ENCODE measurements at places on chromosomes 11 and 22.
A peak's percentile ranks its signal among the peaks of the same experiment; 100 is the strongest.

GRCh38 chr11:61171907-61172306, 10.7 kb upstream of the VPS37C start:
- no peak for DNase-seq

DNA sequence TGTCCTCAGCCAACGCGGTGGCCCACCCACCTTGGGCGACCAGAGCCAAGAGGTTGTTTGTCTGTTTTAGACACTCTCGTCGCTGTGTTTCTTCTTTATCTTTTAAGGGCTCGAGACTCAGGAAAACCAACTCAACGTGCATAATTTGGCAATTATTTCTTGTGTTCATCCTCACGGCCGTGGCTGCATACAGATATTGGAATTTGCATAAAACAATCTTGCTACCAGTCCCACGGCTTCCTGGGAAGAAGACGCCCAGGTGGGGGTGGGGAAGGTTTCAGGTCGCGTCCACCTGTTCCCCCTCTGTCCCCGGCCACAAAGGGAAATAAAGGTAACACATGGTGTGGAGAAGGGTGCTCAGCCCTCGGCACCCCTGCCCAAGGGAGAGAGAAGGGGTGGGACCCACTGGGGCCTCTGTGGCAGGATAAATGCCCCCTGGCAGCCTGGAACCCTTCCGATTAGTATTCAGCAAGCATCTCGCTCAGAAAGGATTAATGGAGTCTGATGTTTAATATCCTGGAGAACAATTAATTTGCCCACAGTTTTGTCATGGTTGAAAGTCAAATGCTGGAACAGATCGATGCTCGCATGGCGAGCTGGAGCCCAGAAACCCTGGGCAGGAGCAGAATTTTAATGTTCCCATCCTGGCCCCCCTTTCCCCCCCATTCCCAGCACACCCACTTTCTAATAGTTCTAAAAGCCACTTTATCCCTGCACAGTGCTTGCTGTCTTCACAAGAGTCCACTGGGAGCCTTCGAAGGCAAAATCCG, 359.7 kb downstream of the MN1 start:
- DNase-seq = no peak

- no peak for DNase-seq
Measured at GRCh38 chr11:108788565-108789199, 123.8 kb downstream of the DDX10 start.

GRCh38 chr22:42959576-42960509, 55.1 kb downstream of the PACSIN2 start:
- DNase-seq = no peak

GRCh38 chr11:13287681-13288080, 10.1 kb downstream of the BMAL1 start:
- no peak for DNase-seq

- DNase-seq = no peak
Measured at GRCh38 chr11:74347381-74347780, 35.9 kb upstream of the P4HA3 start.

GRCh38 chr11:101975734-101976133, 59.4 kb upstream of the ANGPTL5 start:
- no peak for DNase-seq

GRCh38 chr11:61041755-61042518, 60.4 kb upstream of the CD5 start:
- peak; percentile 80 for DNase-seq

- no peak for DNase-seq
Measured at GRCh38 chr22:44479662-44480061, 18.4 kb downstream of the RTL6 start.

- DNase-seq = no peak
Measured at GRCh38 chr11:129935723-129936122, 40.3 kb upstream of the NFRKB start.

DNA sequence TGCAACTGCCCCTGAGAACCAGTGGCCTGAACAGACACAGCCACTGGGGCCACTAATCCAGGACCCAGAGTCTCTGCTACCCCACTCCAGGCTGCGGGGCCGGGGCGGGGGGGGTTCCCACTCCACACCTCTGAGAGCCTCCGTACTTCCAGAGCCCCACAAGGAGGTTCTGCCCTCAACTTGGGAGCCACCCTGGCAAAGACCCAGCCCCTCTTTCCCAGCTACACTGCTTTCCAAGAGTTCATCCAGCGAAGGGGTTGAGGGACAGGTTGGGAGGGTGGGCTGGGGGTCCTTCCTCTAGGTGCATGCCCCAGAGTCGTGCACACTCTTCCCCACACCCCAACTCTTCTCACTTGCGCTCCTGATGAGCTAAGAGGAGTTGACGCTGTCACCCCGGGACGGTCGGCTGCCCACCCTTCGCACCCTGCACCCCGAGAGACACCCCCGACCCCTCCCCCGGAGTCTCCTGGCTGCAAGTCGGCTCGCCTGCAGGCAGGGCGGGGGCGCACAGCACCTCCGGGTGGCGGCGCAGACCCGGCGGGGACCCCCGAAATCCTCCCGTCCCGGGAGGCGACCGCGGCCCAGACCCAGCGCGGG, 531 bp downstream of the RAB3IL1 start:
- DNase-seq = no peak

DNA sequence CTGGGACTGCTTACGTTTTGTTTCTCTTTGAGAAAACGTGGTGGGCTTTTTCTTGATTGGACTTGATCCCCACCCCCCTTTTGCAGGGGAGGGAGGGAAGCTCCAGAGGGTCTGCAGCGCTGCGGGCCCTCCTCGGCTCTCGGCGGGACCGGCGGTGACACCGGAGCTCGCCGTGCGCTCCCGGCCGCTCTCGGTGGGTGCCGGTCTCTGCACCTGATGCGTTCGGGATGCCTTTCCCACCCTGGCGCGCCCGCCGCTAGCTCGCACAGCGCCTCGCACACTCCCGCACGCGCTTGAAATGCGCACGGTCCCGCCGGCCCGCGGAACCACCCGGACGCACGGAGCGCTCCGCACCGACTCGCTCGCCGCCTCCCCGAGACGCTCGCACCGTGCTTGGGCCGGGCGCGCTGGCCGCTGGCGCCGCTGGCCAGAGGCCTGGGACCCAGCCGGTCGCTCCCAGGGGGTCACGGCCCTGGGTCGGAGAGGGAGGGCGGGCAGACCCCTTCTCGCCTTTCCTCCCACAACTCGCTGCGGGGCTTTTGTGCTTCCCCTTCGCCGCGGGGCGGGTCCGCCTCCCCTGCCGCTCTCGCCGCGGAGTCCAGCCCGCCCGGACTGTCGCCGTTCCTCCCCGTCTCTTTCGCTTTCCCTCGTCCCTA, 1.0 kb downstream of the ZBTB16 start:
- DNase-seq = no peak

DNA sequence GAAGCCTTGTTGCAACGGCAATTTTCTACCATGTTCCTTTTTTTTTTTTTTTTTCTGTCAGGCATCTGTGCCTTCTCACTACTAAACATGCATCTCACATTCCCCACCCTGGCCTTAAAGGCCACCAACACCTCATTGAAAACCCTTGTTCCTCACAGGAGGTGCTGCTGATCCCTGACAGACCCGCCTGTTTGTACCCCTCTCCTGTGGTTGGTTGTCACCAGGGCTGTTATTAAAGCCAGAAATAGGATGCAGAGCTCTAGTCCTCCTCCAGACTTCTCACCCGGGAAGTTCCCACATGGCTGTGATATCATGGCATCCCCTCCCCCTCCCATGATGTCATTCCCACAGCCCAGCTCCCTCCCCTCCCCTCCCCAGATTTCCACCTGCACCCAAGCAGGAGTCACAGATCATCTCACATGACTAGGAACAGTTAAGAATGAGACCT, 302.8 kb upstream of the NCAM1 start:
- DNase-seq = no peak

DNA sequence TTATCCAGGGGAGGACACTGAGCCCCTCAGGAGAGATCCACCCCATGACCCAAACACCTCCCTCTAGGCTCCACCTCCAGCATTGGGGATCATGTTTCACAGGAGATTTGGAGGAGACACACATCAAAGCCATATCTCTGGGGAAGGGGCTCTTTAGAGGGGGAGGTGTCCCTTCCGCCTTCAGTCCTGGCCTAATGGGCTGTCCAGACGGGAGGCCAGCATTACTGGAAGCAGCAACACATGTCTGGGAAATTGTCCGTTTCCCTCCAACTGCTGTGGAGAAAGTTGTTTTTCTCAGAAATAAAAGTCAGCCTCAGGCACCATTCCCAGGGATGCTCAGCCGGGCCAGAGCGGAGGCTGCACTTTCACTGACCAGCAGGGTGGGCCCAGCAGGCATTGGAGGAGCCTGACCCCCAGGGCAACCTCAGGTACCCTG, 9.5 kb downstream of the CACNA1I start:
- no peak for DNase-seq
